H7 (cell line): ENCODE measurements at places on chromosomes 13 and 19. TPM values are rescaled to one million over a fixed set of nuclear protein-coding genes. Genes with fewer than 3 reads are reported as not detected.

- no peak for DNase-seq
Measured at GRCh38 chr13:35285677-35286076, 190.8 kb downstream of the MAB21L1 start.

GRCh38 chr13:45482571-45483173 is 17.9 kb downstream of the COG3 start:
- DNase-seq, result no peak

Gene CBLC
- 15.3 and 16.3 TPM in 2 replicates for total RNA-seq

DNA sequence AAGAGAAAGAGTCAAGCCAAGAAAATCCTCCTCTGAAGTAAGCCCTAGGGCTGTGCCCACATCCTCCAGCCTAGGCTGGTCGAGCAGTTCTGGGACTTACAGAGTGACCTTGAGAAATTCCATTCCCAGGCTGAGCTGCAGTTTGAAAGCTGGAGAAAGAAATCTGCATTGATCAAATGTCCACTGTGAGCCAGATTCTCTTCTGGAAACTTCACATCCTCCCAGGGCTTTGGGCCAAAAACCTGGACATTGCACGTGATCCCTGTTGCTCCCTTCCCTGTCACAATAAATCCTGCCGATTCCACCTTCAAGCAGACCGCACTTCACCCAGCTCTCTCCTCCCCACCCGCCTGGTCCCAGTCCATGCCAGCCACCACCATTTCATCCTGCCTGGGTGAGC is 15.7 kb downstream of the TMEM143 start:
- no peak for DNase-seq

DNA sequence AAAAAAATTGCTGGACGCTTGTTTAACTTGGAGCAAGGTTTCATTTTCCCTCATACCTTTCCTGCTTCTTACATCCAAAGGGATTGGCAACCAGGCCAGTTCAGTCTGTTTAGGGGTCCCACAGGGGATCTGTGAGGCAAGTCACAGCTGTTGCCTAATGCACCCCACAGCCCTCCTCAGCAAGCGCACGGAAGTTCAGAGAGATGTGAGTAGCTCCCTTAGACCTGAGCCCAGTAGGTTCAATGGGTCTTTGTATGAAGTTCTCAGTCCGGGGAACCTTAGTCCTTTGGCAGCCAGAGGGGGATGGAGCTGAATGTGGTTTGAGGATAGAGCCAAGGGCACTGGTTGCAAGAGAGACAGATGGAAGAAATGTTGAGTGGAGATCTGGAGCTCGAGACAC is 13.0 kb downstream of the SAMD4B start:
- DNase-seq, result no peak

GRCh38 chr13:91347996-91348905 is 764 bp downstream of the MIR17HG start:
- peak; percentile 50 for DNase-seq

DNA sequence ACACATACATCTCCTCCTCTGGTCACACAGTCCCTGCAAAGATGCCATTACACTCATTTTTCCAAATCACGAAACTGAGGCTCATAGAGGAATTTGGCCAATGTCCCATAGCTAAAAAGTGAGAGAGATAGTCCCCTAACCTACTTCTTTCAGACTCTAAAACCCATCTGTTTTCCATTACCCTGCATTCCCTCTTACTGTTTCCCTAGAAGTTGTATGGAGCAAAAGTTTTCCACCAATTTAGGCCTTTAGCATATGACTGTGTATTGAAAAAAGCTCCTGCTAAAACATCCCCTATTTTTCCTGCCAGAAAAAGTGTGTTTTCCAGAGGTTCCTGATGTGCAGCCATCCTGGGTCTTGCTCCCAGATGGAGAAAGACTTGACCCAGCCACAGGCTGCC is 16.3 kb downstream of the SERP2 start:
- DNase-seq, result no peak

- DNase-seq, result no peak
Measured at GRCh38 chr19:57363688-57364181, 384 bp downstream of the TRAPPC2B start.

DNA sequence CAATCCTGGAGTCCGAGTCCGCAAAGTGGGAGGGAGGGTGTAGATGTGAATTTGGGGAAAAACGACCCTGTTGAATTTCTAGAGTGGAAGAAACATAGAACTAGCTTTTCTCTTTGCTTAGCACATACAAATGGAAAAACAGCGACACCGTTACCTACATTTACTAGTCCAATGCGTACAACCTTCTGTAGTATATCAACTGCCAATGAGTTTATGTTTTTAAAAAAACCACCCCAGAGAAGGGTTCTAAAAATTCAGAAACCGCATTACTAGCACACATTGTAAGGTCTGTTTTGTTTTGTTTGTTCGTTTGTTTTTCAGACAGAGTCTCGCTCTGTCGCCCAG is 332 bp upstream of the SUPT20H start:
- no peak for DNase-seq

Gene C1QTNF9B
- total RNA-seq, result not detected in 2 replicates
